ENCODE measurements at places on chromosomes 11 and 22.

DNA sequence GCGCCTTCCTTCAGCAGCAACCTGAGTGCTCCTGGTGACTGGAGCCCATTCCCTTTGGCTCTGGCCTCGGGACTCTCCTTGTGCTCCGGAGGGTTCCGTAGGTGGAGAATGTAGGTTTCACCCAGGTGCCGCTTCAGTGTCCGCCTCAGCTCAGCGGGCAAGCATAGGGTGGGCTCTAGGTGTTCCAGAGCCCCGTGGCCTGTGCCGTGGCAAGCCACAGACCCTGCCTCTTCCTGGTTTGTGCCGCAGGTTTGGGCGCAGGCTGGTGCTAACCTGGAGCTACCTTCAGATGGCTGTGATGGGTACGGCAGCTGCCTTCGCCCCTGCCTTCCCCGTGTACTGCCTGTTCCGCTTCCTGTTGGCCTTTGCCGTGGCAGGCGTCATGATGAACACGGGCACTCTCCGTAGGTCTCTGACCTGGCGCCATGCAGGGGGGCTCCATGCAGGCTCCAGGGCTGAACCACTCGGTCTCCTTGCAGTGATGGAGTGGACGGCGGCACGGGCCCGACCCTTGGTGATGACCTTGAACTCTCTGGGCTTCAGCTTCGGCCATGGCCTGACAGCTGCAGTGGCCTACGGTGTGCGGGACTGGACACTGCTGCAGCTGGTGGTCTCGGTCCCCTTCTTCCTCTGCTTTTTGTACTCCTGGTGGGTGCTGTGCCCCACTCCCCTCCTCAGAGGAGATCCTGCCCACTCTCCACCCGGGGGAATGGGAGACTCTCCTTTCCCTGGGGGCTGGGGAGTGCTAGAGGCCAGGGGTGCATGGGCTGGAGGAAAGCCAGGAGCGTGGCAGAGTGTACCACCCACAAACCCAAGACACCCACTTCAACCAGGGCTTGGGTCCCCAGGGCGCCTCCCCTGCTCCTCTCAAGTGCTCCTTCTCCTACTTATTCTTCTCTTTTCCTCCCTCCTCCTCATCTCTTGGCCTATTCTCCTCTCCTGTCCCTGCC is 2.4 kb downstream of the SLC22A12 start:
- no peak for DNase-seq

DNA sequence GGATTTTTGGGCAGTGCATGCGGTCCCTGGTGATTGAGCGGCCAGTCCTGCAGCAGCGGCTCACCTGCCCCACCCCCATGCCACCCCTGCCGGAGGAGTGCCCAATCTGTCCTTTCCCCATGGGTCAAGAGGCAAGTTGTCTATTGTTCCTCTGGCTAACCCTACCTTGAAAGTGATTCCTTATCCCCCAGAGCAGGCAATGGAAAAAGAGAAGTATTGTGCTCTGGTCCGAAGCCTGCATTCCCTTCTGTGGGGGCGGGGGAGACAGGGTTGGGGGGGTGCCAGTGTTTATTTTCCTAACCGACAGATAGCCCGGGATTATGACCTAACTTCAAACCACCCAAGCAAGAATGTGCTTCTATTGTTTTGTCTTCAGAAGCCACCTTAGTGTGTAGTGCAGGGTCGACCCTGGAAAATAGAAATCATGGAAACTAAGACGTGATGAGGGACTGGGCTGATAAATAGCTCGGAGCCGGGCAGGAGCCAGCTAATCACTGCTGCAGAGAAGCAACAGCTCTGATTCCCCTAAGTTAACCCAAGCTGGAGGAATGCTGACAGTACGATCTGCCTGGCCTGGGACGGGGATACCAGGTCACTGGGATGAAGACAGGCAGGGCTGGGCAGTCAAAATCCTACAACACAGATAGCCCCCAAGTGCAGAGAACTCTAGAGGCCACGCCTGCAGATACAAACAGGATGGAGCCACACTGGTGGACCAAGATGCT is 38.7 kb upstream of the ATXN10 start:
- peak; percentile 15 for DNase-seq

GRCh38 chr22:45442116-45442515 is 28.6 kb downstream of the RIBC2 start:
- DNase-seq, result no peak

GRCh38 chr11:73266646-73267020 is 5.5 kb upstream of the P2RY6 start:
- no peak for DNase-seq
